ENCODE measurements at places on chromosomes 2 and 18. TPM values are rescaled to one million over a fixed set of nuclear protein-coding genes. Genes with fewer than 3 reads are reported as not detected.

The TMEM163 gene
- not detected for total RNA-seq

The CCDC148 gene
- 0.82 TPM for total RNA-seq

The SERPINB3 gene
- total RNA-seq = not detected

The TSPYL6 gene
- not detected for total RNA-seq

Measured in subcutaneous adipose tissue (tissue), 4 donors.